T-helper 1 cell (primary cell): ENCODE measurements at places on chromosomes 2 and 18.
A peak's percentile ranks its signal among the peaks of the same experiment; 100 is the strongest.

DNA sequence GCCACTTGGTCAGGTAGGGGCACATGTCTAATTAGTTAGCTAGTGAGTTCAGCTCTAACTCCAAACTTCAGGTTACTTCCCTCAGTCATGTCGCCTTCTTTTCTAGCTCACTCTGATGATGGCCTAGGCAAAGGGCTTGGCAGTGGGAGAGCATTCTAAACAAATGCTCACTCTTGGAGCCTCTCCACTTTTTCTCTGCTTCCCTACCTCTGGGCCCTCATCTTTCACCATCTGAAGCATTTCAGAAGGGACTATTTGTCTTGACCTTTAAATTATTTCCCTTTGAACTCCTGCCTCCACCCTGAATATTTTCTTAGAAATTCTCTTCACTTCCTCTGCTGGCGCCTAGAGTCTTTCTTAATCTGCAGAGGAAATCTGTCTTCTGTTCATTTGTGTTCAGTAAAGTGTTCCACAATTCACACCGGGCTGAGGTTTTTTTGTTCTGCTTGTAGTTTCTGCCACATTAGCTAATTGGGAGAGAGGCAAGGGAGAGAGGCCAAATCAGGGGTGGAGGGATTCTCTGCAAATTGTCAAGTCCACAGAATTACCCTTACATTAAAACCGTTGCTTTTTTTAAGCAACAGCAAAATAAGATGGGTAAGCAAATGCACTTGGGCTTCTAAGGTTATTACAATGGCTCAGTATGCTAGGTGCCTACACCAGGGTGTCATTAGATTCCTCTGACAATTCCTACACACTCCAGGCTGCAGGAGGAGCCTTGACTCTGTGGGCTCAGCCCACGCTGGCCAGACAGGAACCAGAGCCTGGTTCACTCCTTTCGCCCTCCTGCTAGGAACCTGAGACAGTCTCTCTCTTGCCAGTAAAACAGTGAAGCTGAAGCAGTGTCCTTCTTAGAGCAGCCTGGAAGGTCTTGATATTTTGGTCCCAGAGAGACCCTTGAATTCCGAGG is 5.5 kb downstream of the MSGN1 start:
- DNase-seq, result no peak

DNA sequence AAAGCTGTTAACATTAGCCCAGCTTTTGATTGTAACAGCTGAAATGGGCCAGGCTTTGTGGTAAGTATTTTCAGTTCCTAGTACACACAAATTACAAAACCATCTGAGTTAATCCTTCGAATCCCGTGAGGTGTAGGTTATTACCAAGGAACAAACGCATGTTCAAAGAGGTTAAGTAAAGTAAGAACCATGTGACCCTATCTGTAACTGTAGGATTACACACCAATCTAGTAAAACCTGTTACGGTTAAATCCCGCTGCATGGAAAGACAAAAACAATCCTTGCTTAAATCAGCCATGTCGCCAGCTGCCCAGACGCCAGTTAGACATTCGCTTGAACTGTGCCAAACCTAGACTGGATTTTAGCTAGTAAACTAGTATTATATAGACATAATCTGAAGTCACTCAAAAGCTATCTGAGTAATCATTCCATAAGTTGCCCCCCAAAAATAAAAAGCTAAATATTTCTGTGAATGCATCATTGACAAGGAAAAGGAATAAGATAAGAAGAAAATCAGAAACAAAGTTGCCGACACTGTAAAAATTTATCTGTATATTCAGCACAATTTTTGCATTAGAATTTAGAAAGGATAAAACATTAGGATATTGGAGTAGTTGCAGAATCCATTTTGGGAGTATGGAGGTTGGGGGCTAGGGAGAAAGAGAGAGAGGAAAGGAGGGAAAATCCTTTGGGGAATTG is 638.0 kb downstream of the CNTNAP5 start:
- DNase-seq, result no peak

GRCh38 chr2:232419245-232420072 is 12.8 kb downstream of the ALPG start:
- no peak for DNase-seq

GRCh38 chr2:240510513-240511210 is 47.1 kb downstream of the ANKMY1 start:
- DNase-seq, result no peak

GRCh38 chr2:193868833-193869232 is 1674.1 kb upstream of the TMEFF2 start:
- DNase-seq, result no peak

- DNase-seq, result no peak
Observed at GRCh38 chr2:236743039-236743920, 173.7 kb downstream of the ACKR3 start.

GRCh38 chr18:35917043-35917442 is 55.4 kb upstream of the RMP24 start:
- no peak for DNase-seq

GRCh38 chr18:59286341-59286740 is 13.1 kb upstream of the RAX start:
- no peak for DNase-seq

DNA sequence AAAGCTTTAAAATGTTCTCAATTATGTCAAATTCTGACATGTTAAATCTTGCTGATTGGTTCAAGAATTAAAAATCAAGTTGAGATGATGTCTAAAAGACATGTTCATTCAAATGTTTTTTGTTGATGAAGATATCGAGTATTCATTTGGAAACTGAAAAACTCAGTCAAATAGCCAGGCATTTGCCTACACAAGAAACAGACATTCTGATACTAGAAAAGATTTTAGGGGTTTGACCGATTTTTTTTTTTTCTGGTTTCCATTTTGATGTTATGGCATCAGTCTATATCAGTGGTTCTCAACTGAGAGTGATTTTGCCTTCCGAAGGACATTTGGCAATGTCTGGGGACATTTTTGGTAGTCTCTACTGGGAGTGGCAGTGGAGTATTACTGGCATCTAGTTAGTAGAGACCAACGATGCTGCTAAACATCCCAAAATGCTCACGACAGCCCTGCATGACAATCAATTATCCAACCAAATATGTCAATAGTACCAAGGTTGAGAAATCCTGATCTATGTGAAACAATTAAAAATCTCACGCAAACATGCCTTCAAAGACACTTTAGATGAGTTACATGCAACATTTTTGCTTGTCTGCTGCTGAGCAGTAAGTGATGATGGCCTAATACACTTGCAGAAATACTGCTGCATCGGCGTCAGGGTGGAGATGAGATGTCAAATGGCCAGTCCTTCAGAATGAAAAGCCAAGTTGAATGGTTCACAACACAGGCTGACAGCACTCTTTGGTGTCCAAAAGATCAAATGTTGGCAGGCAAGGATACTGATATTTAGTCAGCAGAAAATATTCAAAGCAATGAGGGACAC is 12.5 kb downstream of the RASGRP3 start:
- DNase-seq, result peak; percentile 60

GRCh38 chr2:170806548-170806947 is 10.1 kb upstream of the GAD1 start:
- no peak for DNase-seq

- no peak for DNase-seq
Observed at GRCh38 chr2:132804051-132804450, 134.0 kb upstream of the LYPD1 start.

- no peak for DNase-seq
Observed at GRCh38 chr2:78293768-78294167, 731.7 kb upstream of the REG3G start.

DNA sequence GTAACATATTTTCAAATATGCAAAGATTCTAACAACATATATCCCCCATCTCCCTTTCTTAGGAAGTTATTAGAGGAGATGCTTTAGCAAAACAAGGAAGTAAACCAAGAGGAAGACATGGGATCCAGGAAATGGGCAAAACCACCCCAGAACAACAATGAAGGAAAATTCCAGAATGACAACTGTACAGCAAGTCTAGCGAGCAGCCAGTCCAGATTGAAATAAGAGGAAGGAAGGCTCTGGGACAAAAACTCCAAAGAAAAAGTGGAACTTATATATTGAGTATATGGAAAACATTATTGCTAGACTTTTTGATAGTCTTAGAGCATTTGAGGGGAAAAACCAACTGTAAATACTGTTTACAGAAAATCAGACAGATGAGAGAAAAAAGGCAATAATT is 2.9 kb upstream of the ARPC2 start:
- no peak for DNase-seq

DNA sequence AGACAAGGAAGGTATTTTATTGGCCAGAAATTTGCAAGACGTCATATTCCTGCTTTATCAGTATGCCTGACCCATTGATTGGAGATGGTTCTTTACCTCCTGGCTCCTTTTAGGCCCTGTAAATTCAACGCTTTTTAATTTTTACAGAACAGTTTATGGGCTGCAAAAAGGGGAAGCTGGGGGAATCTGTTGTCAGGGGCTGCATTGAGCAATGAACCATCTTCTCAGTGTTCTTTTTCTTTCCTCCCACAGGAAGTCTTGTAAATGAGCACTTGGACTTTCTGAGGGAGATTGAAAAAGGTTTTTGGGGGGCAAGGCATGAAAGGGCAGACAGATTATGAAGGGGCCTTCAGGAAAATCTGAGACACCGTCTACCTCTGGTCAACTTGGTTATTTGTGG is 503.6 kb upstream of the TNP1 start:
- no peak for DNase-seq

GRCh38 chr2:45218297-45218696 is 209.0 kb upstream of the SIX2 start:
- no peak for DNase-seq

- no peak for DNase-seq
Observed at GRCh38 chr18:24369426-24369825, 28.2 kb downstream of the OSBPL1A start.

DNA sequence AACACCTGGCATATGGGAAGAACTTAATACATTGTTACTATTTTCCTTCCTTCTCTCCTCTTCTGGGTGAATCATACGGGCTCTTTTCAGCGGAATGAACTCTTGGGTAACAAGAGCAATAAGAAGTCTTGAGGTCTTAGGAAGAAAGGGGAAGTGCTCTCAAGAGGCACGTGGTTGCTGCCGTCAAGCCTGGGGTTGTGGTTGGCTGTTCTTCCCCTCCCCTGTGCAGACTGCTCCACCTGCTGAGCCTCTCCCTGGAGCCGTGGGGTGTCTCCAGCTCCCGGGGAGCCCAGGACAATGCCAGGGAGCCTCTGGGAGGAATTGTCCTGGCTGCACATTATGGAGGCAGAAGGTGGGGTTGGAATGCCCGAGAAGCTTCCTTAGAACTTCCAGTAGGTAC is 19.4 kb downstream of the TOGARAM2 start:
- peak; percentile 58 for DNase-seq

GRCh38 chr2:238939521-238940403 is 91.9 kb downstream of the TWIST2 start:
- no peak for DNase-seq

GRCh38 chr2:133855526-133855925 is 287.3 kb upstream of the NCKAP5 start:
- no peak for DNase-seq

DNA sequence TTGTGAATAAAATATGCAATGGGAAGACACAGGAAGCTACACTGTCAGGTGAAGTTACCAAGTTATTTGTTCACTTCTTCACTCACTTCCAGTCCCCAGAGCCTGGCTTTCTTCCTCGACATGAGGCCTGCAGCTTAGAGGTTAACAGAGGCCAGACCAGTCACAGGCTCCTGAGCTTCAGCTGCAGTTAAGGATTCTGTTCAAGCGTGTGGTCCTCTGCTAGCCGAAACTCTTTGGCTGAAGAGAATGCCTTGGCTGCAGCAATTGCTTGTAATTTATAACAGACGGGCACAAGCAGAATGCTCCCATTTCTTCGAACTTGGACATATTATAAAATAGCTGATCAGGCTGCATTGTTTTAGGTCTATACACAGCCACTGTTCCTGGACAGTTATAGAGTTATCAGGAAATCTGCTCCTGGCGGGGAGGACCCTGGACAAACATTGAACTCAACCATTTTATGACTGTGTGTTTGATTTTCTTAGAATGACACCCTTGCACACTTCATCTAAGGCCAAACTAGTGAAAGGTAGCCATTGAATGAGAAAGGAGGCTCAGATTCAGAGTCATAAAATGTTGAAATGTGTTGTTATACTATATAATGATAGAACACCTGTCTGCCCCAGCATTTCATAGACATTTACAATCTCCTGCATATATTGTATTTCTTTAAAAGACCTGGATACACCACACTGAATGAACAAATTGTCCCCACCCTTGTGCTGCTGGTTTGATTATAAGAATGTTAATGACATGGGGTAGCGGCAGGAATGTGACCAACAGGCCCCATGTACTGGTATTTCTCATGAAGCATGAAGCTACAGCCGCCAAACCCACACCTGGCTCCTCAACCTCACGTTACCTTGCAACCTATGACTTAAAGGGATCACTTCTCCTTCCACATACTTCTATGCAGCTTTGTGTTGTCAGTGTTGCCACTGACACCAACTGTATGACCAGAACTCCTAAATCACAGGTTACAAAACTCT is 153.6 kb downstream of the TDRD15 start:
- DNase-seq, result no peak

- DNase-seq, result no peak
Observed at GRCh38 chr2:75589391-75590105, 28.8 kb upstream of the EVA1A start.

- no peak for DNase-seq
Observed at GRCh38 chr18:39208729-39209128, 1643.1 kb upstream of the CELF4 start.

- no peak for DNase-seq
Observed at GRCh38 chr2:188974164-188974563, at the start of gene COL3A1. Gene COL3A1 (plus strand): TSS chr2:188974373. CDS start chr2:188974490, 117 bp downstream.

DNA sequence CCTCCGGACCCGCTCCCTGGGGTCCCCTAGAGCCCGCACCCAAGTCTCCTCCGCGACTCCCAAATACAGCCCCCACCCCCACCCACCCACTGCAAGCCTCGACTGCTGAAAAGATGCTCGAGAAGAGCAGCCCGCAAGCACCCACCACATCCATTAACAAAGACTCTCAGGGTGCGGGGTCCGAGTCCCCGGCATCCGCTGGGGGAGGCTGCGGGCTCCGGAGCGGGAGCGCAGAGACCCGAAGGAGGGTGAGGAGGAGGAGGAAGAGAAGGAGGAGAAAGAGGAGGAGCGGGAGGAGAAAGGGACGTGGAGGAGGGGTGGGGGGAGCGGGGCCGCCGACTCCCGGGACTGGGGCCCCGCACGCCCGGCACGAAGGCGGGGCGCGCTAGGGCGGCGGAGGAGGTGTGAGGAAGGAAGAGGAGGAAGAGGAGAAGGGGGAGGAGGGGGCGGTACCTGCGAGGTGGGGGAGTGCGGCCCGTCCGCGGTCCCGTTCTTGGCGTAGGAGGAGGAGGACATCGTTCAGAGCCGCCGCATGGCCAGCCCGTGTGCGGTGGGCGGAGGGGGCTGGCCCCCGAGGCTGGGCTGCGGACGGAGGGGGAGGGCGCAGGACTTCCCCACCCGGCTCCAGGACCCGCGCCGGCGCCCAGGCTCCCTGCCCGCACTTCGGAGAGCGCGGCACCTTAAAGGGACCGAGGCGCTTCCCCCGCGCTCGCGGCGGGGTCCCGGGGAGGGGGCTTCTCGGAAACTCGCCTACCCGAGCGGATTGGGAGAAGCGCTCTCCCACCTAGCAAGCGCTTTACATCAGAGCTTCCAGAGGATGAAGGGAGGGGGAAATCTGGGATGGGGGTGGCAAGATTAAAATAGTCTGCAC is at the start of gene CACNB4:
Gene CACNB4 (minus strand): TSS at position 549 of the 871 bp plus-strand sequence.
- DNase-seq, result no peak
